NCI-H446 (cell line): ENCODE measurements at places on chromosomes 4 and X.

- DNase-seq, result no peak
Measured at GRCh38 chrX:46547857-46548256, 2.6 kb upstream of the ZNF674 start.

DNA sequence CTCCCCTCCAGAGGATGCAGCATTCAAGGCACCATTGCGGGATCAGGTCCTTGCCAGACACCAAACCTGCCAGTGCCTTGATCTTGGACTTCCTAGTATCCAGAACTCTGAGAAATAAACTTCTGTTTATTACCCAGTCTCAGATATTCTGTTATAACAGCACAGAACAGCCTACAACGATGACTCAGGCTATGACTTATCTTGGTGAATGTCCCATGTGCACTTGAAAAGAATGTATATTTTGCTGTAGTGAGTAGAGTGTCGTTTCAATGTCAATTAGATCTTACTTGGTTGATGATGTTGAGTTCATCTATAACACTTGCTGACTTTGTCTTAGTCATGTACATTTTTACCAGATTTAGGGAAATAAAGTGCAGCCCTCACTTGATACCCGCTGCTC is 34.5 kb upstream of the PGRMC1 start:
- no peak for DNase-seq

DNA sequence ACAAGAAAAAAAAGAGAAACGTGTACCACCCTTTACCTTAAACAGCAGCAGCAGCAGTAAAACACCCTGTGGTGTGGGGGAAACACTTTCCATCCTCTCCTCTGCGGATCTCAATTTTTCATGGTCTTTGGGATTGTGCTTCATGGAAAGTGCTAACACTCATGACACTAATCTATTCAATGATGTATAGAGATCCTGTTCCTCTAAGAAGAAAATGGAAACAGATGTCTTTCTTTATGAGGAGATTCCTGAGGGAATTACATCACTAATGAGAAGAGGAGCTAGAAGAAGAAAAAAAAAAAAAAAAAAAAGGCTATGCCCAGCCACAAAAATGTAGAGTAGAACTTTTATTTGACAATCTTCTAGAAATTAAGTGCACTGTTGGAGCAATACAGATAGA is 62.9 kb upstream of the NDST3 start:
- DNase-seq, result no peak

- DNase-seq, result peak; percentile 67
Measured at GRCh38 chrX:129637217-129638109, 17.3 kb downstream of the APLN start.

GRCh38 chr4:86718152-86718551 is 124.0 kb downstream of the PTPN13 start:
- no peak for DNase-seq

- no peak for DNase-seq
Measured at GRCh38 chrX:2474280-2474962, 26.4 kb downstream of the DHRSX start.

- no peak for DNase-seq
Measured at GRCh38 chr4:152485726-152486276, 50.1 kb downstream of the FBXW7 start.

GRCh38 chrX:120310861-120311726 is at the start of gene TMEM255A:
TSS of gene TMEM255A (minus strand) at chrX:120311461. CDS start at chrX:120311309, 152 bp downstream.
- DNase-seq, result no peak

- no peak for DNase-seq
Measured at GRCh38 chrX:153944800-153945150, 332 bp upstream of the RENBP start.

GRCh38 chrX:150621652-150622051 is 53.2 kb downstream of the MTM1 start:
- no peak for DNase-seq

DNA sequence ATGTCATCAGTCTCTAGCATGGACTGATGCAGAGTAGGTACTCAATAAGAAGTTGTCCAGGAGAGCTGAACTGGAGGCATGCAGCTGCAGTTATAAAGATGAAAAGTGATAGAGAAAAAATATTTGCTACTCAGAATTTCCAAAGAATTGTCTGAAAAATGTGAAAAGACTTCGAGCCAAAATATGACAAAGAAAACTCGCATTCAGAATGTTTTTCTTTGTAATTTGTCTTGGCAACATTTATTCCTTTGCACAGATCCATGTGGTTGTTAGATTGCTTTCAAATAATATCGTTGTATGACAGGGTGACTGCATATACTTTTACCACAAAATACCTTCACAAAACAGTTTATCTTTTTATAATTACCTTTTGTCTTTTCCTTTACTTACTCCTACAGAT is 128.0 kb upstream of the SLC4A4 start:
- DNase-seq, result no peak

DNA sequence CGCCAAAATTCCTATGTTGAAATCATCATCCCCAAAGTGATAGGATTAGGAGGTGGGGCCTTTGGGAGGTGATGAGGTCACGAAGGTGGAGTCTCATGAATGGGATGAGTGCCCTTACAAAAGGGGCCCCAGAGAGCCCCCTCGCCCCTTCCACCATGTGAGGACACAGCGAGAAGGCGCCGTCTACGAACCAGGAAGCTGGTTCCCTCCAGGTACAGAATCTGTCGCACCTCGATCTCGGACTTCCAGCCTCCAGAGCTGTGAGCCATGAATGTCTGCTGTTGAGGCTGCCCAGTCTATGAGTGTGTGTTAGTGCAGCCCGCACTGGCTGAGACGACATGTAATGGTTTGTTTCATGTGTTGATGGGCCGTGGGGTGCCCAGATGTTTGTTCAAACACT is 60.3 kb downstream of the PRKX start:
- DNase-seq, result no peak

- DNase-seq, result no peak
Measured at GRCh38 chr4:79247695-79248394, 78.0 kb downstream of the NAA11 start.

GRCh38 chr4:144647095-144647561 is 1.2 kb downstream of the HHIP start:
- DNase-seq, result no peak

- DNase-seq, result no peak
Measured at GRCh38 chrX:112636288-112636687, 43.5 kb downstream of the LHFPL1 start.

DNA sequence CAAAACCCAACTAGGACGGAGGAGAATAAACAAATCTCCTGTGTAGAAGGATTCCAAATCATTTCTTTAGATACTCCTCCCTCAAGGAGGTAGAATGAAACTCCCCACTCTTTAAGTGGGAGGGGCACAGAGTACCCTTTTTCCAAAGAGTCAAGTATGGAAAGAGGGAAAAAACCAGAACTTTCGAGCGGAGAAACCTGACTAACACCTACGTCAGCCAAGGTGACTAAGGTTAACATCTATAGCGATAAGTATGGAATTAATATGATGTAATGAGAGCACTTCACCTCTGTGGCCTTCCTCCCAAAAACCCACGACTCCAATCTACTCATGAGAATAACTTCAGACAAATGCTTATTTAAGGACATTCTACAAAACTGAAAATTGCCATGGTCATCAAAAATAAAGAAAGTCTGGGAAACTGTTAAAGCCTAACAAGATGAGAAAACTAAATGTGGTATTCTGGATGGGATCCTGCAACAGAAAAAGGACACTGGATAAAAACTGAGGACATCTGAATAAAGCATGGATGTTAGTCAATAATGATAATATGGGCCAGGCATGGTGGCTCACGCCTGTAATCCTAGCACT is 157.0 kb upstream of the MAP3K15 start:
- no peak for DNase-seq

- DNase-seq, result no peak
Measured at GRCh38 chrX:121479406-121479805, 432.0 kb downstream of the GLUD2 start.

DNA sequence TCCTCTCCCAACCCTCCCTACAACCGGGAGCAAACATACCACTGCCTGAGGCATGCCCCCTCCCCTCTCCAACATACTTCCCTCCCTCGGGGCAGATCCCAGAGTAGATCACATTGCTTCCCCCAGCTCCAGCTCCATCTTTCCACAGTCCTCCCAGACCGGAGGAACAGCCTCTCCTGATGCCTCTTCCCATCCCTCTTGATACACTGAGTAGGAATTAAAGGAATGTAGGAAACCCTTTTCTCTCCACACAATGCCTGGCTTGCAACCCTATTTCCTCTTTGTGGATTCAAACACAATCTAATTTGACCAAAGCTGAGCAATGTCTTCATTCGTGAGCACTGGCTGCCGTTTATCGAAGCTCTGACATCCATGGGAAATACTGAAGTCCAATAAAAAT is 339.8 kb downstream of the BCOR start:
- no peak for DNase-seq

GRCh38 chr4:63325140-63325539 is 1084.1 kb downstream of the TECRL start:
- no peak for DNase-seq
